Caco-2 (cell line): ENCODE measurements at places on chromosomes 12 and 14.

DNA sequence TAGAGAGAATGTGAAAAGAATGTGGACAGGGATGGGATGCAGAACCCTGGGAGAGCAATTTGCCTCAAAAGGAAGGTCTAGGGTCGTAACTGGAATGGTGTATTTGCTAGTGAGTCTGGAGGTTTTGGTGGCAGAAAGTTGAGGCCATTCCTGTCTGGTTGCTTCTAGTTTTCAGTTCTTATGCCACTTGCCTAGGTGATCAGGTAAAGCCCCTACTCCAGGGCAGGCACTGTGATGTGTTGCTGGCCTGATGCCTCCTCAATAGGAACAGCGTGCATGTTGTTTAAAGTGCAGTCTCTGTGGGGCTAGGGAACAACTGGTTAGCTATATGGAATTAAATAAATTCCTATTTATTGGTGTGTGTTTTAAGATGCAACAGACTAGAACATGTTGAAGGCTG, 6.4 kb downstream of the OS9 start:
- DNase-seq, result no peak

DNA sequence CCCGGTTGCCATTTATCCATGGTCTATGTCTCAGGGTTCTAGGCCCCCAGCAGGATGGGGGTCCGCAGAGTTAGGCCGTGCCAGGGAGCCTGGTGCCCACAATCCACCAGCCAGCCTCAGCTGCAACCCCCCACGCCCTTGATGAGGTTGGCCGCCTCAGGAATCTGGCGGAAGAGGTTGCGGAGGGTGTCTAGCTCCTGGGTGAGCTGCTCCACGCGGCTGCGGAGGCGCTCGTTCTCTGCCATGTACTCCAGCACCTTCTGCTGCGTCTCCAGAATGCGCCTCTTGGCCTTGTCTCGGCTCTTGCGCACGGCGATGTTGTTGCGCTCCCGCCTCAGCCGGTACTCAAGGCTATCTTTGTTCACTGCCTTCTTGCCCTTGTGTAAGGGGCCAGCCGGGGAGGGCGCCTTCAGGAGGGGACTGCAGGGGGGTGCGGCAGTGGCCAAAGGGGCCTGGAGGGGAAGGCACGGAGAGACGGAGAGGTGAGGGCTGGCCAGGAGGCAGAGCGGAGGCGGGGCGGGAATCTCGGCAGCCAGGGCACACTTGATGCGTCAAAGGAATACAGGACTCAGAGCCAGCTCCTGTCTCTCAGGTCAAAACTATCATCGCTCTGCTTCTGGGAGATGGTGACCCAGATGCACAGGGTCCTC, 1.6 kb downstream of the CEBPE start:
- no peak for DNase-seq

GRCh38 chr12:28629691-28630090, 439.4 kb downstream of the CCDC91 start:
- no peak for DNase-seq

DNA sequence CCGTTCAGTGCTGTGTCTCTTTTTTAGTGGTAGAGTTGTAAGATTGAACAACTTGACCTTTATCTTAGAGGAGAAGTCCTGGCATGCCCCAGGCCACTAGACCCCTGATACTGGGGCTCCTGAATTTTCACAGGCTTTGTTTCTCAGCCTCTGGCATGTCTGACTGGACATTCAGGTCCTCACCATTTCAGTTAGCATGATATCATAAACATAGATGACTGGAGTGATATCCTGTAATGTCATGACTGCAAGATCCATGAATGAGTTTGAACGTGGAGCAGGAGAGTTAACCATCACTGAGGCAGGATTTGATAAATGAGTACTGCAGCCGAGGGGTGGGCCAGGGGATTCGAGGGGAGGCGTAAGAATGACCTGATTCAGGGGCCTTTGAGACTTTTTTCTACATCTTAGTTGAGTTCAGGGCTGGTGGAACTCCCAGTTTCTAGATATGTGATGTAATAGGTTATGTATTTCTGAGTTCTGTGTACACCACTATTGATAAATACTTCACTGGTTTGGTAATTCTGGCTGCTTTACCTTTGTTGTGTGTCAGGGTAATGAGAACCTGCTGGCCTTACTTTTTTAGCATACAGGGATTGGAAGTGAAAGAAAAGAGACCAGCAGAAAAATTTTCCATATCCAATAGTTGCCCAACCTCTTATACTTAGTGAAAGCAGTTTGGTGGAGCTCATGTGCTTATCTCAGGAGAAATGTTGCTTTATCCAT, 217.0 kb downstream of the SYNE2 start:
- no peak for DNase-seq

DNA sequence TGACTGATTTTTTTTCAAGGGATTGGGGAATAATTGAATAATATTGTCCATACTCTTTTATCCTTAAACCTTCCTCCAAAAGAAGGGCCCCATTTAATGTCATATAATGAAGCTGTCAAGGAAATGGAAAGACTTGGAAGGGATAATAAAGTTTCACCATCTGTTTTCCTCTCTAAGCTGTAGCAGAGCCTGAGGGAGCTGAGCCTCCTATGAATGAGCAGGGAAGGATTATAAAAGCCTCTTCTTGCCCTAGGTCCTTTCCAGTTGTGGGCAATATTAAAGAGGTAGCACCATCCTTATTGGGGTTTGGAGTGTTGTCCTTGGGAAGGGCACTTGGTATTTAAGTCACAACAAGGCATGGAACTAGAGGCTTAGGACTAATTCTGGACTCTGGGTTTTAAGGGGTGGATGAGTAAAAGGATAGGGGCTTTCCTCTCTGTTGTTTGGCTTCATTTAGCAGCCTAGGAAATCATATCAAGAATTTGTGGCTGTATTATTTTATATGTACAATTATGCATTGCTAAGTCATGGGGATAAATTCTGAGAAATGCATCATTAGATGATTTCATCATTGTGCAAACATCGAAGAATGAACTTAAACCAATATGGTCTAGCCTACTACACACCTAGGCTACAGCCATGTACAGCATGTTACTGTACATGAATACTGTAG, 408.5 kb upstream of the DCN start:
- DNase-seq, result no peak

DNA sequence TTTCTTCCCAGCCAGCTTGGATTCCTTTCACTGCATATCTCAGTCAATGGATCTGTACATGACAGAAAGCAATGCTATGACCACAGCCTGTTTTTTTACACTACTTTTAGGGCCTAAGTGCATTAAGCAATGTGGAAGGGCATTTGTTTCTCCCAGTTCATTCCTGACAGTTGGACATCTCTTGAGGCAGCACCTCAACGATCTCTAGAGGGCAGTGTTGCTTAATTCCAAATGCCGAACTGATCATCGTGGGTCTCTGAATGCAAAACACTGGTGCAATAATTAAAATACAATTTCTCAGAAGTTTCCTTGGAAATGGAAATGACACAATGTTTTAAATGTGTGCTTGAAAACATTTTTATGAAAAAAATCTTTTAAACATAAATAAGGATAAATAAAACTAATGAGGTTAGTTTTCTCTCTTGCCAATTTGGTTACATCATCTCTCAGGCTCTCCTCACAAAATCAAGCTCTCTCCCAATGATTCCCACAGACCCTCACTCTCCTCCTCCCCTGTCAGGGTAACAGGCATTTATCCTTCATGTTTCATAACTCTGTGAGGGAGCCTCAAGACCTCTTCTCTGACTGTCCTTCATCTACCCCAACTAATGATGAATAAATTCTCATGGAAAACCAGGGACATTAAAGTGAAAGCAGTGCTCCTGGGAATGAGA, 192.4 kb upstream of the SLC16A7 start:
- peak; percentile 40 for DNase-seq

DNA sequence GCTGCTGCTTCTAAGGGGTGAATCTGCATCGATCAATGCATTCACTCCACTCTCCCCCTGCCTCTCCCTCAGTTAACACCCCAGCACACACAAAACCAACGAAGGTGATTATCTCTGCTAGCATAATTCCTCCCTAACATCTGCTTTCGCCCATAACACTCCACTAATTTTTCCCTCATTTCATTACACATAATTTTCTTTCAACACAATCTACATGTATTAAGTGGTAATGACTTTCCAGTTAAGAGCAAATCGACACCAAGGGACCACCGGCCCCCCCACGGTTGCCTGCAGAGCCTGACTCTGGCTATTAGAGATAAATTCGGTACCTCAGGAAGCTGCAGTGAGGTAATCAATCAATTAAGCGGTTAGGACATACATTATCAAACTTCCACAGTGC, 1115.6 kb downstream of the BCL11B start:
- DNase-seq, result no peak

GRCh38 chr12:39235990-39236767, 206.7 kb downstream of the KIF21A start:
- no peak for DNase-seq

DNA sequence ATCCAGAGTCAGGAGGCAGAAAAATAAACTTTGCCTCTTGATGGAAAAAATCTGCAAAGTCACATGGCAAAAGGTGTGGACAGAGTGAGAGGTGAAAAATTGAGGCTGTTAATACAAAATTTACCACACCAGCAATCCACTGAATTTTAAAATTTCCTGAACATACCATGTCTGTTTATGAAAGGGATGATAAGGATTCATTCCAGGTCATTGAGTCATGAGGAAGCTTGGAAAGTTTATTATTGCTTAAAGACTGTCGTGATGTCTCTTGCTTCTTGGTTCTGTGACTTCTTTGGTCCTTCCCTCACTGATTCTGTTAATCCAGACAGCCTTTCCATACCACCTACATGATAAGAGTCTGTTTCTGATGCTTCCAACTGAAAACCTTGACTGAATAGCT, 73.2 kb downstream of the TTC6 start:
- DNase-seq, result no peak

- DNase-seq, result no peak
These were observed 2.3 kb upstream of the RNASE4 start for GRCh38 chr14:20682127-20682434.

DNA sequence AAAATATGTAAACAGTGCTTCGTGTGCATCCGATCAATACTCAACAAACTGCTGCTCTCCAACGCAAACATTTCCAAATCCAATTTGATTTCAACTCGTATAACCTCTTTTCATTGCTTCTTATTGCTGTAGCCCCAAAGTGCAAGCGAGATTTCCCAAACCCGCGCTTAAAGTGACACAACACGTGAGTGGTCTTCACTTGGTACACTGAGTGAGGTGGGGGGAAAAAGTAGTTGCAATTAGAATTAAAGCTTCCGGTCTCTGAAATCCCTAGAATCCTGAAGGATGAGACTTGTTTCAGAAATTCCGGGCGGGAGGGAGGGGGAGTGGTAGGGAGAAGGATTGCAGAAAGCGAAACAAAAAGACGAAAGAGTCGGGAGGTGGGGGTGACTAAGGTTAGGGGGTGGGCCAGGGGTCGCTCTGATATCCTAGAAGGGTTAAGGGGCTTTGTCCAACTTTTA, 387.5 kb downstream of the BCAT1 start:
- no peak for DNase-seq
